ENCODE measurements at places on chromosomes 11 and 22. TPM values are rescaled to one million over a fixed set of nuclear protein-coding genes. Genes with fewer than 3 reads are reported as not detected.

- DNase-seq = no peak
Measured at GRCh38 chr11:114256967-114257286, 39.3 kb upstream of the NNMT start.

- DNase-seq = no peak
Measured at GRCh38 chr22:42725606-42726355, 5.1 kb upstream of the A4GALT start.

- no peak for DNase-seq
Measured at GRCh38 chr11:118806400-118806799, 15.4 kb upstream of the DDX6 start.

Gene LGR4
- not detected for total RNA-seq

GRCh38 chr11:61797263-61797944 lies 4.7 kb downstream of the FEN1 start:
- DNase-seq = peak; percentile 76

DNA sequence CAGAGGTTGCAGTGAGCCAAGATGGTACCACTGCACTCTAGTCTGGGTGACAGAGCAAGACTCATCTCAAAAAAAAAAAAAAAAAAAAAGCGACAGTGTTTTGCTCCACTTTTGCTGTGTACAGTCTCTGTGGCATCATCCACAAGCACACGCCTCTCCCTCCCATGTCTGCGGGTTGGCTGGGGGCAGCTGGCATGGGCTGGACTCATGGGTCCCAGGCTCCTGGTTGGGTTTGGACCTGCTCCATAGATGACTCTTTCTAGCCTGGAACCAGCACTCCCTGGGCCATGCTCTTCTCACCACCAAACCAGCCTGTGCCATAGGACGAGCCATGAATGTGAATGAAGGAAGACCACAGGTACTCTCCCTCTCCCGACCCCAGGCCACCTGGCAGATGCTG lies 7.9 kb upstream of the WNT11 start:
- DNase-seq = no peak

Gene MRGPRG
- total RNA-seq = not detected

Gene TUB
- total RNA-seq = not detected

Gene SCARF2
- total RNA-seq = not detected

Data from natural killer cell treated with Interleukin-12 subunit alpha and Interleukin-12 subunit beta and Interleukin-15 and Interleukin-18, amount 100 ng/mL, for 72 hours (primary cell).